ENCODE measurements at places on chromosomes 2 and 18. TPM values are rescaled to one million over a fixed set of nuclear protein-coding genes. Genes with fewer than 3 reads are reported as not detected.

- DNase-seq = no peak
Measured at GRCh38 chr18:9876867-9877654, 8.7 kb upstream of the TXNDC2 start.

- DNase-seq = no peak
Measured at GRCh38 chr2:141911485-141912066, 219.2 kb downstream of the LRP1B start.

GRCh38 chr2:108988796-108989713, at the start of gene EDAR:
Gene EDAR (minus strand): TSS chr2:108989220. CDS start chr2:108931014, 58,206 bp downstream.
- DNase-seq = no peak

The CIDEA gene
- total RNA-seq = 0.58 TPM

The ARL4C gene
- 10.8 TPM for total RNA-seq

The MDH1B gene
- total RNA-seq = 0.29 TPM

DNA sequence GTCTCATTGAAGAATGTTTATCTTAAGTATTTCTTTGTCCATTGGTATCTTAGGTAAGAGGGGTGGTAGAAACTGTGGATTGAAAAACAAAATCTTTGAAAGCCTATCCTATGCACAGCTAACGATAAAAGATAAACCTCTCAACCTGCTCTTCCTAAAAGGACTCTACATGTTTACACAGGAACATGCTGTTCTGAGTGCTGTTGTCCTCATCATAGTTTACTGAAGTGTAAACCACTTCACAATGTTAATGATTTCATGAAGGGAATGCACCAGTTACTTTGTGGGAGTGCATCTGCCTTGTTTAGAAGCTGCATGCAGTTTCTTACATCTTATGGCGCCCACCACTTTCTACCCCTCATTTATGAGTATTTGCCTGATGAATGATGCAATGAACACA, 1.2 kb downstream of the ACMSD start:
- no peak for DNase-seq

GRCh38 chr2:106798826-106799552, 87.0 kb downstream of the ST6GAL2 start:
- no peak for DNase-seq

- no peak for DNase-seq
Measured at GRCh38 chr2:188235364-188235763, 56.3 kb upstream of the GULP1 start.

DNA sequence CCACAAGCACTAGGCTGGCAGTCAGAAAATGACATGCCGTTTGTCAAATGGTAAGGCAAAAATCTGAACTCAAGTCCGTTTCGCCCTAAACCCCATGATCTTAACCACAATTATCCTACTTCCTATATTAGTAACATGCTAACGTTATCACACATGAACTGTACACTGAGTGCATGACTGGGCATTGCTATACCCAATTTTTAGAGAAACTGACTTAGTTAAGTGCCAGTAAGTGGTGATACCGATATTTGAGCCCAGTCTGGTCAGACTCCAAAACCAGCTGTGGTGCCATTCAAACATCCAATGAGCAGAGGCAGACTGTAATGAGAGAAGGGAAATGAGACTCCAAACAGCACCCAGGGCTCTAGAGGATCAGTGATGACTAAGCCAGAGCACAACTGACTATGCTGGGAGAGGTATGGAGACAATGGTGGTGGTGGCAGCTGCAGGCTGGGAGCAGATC, 311.7 kb upstream of the PKDCC start:
- peak; percentile 45 for DNase-seq

GRCh38 chr2:203383038-203383437, 54.8 kb downstream of the ABI2 start:
- no peak for DNase-seq

- peak; percentile 76 for DNase-seq
Measured at GRCh38 chr18:11946756-11947155, 34.6 kb upstream of the IMPA2 start.

DNA sequence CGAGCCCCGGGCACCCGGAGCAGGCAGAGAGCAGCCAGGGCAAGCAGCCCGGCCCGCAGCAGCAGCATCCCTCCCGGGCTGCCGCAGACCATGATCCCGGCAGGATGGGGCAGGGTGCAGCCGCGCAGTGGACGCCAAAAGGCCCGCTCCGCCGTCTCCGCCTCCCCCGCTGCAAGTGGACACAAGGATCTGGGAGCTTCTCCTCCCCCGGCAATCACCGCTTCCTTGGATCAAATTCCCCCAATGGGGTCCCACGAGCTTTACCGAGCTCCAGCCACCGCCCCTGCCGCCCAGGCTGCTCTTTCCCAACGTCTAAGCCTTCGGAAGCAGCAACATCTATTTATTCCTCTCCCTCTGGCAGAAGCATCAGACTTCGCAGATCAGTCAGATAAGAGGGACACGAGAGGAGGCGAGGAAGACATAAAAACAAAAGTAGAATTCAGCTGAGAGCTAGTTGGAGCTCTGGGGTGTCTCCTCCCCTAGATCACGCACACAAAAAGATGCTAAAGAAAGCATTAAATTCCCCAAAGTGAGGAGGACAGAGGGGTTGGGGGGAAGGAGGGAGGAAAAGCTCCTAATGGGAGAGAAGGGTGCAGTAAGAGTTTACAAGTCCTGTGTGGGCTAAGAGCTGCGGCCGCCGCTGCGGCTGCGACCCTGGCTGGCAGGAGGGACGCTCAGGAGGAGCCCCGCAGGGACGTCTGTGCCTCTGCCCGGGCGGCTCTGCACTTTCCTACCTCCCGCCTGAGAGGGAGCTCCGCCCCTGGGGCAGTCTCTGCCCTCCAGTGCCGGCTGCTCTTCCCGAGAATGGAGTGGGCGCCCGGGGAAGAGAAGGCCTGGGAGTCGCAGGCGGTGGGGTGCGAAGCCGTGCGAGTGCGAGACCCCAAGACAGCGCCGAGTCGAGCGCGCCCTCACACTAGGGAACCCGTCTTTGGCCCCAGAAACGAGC, at the start of gene FRZB:
Gene FRZB (minus strand): TSS at position 177 of the 946 bp plus-strand sequence. CDS start 85 bp downstream, at position 92.
- DNase-seq = peak; percentile 77

- DNase-seq = no peak
Measured at GRCh38 chr2:26299471-26300101, 46.4 kb upstream of the SELENOI start.

DNA sequence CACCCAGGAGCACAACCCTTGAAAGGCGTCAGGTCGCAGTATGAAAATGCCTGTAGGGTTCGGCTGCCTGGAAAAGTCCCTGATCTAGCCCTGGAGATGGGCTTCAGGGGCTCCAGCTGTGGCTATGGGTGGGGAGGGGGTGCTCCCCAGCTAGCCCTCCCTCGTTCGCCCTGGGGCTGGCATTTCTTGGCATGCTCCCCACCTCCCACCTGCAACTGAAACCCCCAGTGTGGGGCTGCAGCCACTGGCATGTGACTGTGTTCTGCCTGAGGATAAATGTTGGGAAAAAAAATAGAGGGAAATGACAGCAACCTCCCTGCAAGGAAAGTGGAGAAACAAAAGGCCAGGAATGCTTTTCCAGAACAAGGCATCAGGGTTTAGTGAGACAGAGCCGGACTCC, 109.2 kb downstream of the COPS8 start:
- no peak for DNase-seq

- DNase-seq = no peak
Measured at GRCh38 chr2:227503433-227504406, 31.8 kb downstream of the AGFG1 start.

The REG1B gene
- total RNA-seq = 4.9 TPM

GRCh38 chr18:26981360-26982082, 116.0 kb upstream of the AQP4 start:
- DNase-seq = no peak

DNA sequence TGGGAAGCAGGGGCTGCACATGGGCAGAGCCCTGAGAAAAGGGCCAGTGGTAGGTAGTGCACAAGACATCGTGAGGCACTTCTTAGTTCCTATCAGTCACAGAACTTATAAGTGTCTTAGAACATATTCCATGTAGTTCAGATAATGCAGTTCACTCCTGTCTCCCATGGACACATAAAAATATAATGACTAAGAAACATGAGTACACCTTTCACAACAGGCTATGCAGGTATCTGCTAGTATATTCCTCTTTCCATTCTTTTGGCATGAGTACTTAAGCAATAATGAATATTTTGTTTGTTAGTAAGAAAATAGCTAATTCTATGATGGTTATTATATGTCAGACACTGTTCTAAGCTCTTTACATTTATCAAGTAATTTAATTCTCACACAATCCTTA, 808.4 kb downstream of the BCL11A start:
- no peak for DNase-seq

DNA sequence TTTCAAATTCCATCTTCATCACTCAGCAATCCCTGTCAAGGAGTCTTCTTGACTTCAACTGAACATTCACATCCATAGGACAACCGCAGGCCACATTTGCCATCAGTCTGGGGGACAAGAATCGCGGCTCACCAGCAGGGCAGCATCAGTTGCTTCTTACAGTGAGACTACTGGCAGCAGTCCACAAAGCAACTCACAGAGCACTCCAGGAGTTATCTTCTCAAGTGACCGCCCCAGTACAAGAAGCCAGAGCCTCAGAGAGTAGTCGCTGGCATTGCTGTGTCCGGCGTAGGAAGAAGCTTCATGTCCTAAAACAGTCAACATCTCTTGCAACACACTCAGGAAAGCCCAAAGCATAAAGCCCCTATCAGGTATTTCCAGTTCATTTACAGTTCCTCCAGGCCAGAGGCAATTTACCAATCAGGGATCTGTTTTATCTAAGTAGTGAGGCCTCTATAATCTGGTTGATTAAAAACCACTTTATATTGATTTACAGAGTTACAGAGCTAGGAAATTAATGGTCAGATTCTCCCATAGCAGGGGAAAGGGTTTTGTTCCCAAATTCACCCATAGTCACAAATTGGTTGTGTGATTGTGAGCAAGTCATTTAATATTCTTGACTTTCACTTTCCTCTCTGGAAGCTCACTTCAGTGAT, 177.3 kb downstream of the NBAS start:
- DNase-seq = no peak

The GALNT5 gene
- total RNA-seq = 3.2 TPM

GRCh38 chr2:71690876-71691475, 237.6 kb downstream of the DYSF start:
- peak; percentile 36 for DNase-seq

DNA sequence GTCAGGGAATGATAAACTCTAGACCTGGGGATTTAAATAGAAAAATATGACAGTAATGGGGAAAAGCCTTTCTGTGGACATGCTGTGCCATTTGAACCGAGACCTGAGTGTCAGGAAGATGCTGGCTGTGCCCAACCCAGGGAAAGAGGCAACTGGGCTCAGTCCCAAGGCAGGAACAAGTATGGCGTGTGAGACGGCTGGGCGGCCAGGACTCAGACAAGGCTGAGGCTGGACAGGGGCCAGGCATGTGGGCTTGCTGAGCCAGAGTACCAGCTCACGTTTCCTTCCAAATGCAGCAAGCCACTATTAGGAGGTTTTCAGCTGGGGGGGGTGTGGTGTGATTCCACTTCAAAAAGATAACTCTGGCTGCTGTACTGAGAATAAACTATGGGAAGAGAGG, 92.4 kb downstream of the INPP5D start:
- no peak for DNase-seq

The FSIP2 gene
- total RNA-seq = 0.94 TPM

The GAL3ST2 gene
- not detected for total RNA-seq

DNA sequence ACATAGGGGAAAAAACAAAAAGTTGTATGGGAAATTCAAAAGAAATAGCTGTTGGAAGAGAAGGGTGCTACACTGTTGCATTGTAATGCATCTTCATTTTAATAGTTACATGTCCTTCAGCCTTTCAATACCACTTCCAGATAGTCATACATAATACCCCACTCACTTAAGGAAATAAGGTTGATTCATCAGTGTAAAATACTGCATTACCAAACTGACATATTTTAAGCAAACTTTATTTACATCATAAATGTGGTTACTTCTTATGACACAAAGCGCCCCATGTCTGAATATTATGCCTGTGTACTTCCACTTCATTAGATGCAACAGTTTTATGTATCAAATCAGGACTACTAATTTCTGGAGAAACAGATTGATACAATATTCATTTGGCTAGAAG, 4.5 kb downstream of the RBMS1 start:
- DNase-seq = no peak

The FABP1 gene
- not detected for total RNA-seq

DNA sequence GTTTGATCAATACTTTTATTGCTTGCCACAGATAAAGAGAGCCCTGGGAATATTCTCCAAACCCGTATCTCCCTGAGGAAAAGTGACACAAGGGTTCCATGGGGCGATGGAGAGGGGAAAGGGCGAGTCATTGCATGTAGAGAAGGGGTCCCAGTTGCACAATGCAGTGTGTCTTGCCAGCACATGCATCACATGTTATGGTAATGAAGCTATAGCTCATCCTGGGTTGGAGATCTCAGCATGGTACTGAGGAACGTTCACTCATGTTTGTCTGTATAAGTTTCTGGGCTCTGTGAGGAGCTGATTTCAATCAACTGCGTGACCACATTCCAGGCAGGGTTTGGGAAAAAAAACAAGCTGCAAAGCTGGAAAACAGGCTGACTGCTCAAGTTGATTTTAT, 220.7 kb upstream of the MC4R start:
- no peak for DNase-seq

- DNase-seq = no peak
Measured at GRCh38 chr18:71994273-71994672, 549.9 kb downstream of the CBLN2 start.

DNA sequence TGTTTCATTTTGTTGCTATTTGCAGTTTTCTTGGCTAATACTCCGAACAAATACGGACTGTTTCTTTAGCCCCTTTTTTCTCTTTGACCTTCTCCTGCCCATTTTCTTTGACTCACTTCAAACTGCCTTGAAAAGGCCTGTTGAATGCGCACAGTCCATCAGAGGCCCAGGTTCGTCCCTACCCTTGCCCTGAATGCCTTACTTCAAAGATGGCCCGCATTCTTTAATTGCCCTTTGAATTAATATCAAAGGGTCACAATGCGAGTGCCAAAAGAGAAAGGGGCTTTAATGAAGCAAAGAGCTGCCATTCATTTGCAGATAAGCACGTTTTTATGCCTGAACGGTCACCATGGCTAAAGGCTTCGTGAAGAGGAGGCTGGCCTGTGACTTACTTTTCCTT, 29.7 kb downstream of the PAX3 start:
- DNase-seq = no peak

DNA sequence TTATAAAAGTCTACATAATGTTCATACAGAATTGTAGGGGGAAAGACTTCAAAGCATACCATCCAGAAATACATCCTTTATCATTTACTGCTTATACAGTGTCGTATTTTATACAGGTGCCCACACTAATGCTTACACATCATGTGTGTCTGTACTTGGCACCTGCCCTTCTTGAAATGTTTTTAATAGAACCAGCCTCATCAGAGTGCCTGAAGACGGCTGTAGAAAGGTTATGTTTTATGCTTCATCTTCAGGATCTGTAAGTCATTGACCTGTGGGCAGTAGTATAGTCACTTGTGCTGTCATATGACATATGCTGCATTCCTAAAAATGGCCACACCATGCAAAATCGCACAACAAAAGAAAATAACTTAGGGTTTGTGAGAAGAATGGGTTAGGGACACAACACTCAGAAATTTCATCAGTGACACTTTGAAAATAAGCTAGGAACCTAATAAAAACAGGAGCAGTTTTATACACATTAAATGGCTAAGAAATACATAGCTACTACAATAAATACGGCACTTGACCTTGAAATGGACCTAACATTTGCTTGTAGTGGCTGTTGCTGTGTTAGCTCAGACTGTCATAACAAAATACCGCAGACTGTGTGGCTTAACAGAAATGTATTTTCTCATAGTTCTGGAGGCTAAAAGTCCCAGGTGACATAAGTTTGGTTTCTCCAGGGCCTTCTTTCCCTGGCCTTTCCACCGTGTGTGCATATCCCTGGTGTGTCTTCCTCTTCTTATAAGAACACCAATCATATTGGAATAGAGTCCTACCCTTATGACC, 112.6 kb downstream of the CERS6 start:
- DNase-seq = no peak

- no peak for DNase-seq
Measured at GRCh38 chr2:165560377-165560988, 91.0 kb downstream of the CSRNP3 start.

GRCh38 chr2:241887806-241888522, 18.4 kb downstream of the RTP5 start:
- DNase-seq = no peak

Measured in aorta (tissue), 5 donors.